ENCODE measurements at places on chromosomes 5 and 9.

GRCh38 chr9:105693435-105694189, 729 bp upstream of the TMEM38B start:
- no peak for DNase-seq

- no peak for DNase-seq
Observed at GRCh38 chr5:33462456-33462855, 21.7 kb downstream of the TARS1 start.

- DNase-seq: no peak
Observed at GRCh38 chr9:13750639-13751038, 471.1 kb upstream of the MPDZ start.

- no peak for DNase-seq
Observed at GRCh38 chr9:131407717-131408195, 13.9 kb downstream of the PRRC2B start.

DNA sequence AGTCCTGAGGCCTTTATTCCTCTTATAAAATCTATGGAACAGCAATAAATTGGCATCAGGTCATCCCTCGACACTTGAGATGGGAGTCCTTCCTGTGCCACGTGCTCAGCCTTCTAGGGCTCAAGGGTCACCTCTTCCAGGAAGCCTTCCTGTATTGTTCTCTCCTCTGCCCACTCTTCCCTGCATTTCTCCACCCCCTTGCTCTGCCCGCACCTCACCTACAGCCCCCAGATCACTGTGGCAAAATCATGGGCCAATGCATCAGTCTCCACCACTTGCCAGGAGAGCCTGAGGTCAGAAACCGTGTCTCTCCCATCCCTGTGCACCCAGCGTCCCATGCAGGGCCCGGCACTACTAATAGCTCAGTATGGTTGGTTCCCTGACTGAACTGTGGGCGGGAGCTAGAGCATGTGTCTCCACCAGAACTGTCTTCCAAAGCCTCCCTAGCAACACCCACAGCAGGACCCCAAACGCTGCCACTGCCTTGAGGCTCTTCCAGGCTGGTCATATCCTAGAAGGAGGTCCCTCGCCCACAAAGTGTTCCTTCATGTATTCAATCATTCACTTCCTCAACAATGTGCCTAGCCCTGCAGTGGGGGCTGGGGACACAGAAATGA, 13.5 kb downstream of the DUSP1 start:
- DNase-seq: no peak

DNA sequence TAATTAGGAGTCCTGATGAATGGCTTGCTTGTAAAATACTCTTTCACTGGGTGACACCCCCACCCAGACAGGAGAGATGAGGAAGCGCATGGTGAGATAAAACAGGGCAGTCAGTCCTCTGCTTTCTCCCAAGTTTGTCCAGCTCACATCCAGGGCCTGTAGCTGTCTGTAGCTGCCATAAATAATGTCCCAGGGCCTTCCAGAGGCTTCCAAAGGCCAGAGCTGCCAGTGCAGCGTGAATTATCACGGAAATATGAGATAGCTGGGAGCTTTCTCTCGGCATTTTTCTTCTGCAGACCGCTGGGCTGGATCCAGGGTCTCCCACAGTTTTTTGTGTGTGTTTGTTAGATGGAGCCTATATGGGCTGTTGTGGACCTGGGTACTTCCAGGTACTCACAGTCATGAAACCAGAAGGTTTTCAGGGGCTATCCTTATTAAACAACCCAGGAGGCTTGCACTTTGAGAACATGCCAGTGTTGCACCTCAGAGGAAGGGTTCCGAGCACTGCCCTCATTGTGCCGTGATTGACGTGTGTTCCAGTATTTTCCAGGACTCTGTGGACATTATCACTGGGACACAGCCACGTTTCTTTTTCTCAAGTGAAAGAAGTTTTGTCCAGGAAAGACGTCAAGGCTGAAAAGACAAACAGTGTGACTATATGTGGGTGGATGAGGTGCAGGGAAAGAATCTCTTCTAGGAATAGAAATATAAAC, 117.5 kb downstream of the FGF1 start:
- DNase-seq: no peak

- no peak for DNase-seq
Observed at GRCh38 chr5:34533582-34534522, 122.3 kb upstream of the RAI14 start.

GRCh38 chr5:165157219-165157618, 1651.8 kb downstream of the MAT2B start:
- no peak for DNase-seq

DNA sequence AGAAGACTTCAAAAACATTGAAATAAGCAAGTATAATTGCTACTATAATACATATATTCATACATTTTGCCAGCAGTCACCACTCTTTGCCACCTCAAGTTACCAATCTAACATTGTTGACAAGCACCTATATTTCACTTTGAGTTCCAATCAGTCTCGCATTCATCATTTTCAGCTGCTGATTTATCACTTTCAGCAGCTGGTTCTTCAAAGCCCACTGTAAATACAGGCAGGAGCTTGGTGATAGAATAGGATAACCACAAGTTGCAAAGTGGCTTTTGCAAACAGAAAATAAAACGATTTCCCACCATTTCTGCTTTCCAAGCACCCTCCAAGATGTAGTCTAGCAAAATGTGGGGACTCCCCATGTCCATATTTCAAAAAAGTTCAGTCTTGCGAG, 114.2 kb upstream of the ITGA1 start:
- DNase-seq: no peak

GRCh38 chr9:38032266-38033110, 36.5 kb downstream of the SHB start:
- DNase-seq: no peak

DNA sequence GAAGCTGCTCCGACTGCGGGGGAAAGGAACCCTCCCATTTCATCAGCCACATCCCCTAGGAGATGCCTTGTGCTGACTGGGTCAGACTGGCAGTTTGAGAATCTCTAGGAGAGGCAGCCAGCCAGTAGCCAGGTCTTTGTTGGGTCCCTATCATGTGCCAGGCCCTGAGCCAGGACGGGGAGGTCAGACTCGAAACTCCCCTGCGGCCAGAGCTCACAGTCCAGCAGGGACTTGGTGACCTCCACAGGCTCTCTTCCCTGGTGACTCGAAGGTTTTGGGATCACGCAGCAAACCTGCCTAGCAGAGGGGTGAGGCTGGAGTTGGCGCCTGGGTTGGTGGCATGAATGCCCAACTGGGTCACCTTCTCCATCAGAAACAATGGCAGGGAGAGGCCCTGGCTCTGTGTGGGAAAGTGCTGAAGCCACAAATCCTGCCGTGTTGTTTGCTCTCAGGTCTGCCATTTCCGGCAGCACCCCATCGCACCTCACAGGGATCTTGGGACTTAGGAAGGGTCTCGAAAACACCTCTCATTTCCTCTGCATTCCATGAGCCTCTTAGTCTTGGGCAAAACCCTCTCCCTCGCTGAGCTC, 14.4 kb upstream of the ORM1 start:
- no peak for DNase-seq

GRCh38 chr5:140246378-140247122, 56.4 kb downstream of the PFDN1 start:
- DNase-seq: no peak

- no peak for DNase-seq
Observed at GRCh38 chr9:14529629-14530028, 163.6 kb downstream of the ZDHHC21 start.

- DNase-seq: peak; percentile 55
Observed at GRCh38 chr9:130500340-130501180, 55.8 kb downstream of the ASS1 start.

- DNase-seq: no peak
Observed at GRCh38 chr9:131734165-131734610, 5.7 kb downstream of the RAPGEF1 start.

- DNase-seq: no peak
Observed at GRCh38 chr9:122127396-122127798, 32.2 kb downstream of the NDUFA8 start.

GRCh38 chr5:1484730-1485578, 38.8 kb downstream of the LPCAT1 start:
- no peak for DNase-seq

DNA sequence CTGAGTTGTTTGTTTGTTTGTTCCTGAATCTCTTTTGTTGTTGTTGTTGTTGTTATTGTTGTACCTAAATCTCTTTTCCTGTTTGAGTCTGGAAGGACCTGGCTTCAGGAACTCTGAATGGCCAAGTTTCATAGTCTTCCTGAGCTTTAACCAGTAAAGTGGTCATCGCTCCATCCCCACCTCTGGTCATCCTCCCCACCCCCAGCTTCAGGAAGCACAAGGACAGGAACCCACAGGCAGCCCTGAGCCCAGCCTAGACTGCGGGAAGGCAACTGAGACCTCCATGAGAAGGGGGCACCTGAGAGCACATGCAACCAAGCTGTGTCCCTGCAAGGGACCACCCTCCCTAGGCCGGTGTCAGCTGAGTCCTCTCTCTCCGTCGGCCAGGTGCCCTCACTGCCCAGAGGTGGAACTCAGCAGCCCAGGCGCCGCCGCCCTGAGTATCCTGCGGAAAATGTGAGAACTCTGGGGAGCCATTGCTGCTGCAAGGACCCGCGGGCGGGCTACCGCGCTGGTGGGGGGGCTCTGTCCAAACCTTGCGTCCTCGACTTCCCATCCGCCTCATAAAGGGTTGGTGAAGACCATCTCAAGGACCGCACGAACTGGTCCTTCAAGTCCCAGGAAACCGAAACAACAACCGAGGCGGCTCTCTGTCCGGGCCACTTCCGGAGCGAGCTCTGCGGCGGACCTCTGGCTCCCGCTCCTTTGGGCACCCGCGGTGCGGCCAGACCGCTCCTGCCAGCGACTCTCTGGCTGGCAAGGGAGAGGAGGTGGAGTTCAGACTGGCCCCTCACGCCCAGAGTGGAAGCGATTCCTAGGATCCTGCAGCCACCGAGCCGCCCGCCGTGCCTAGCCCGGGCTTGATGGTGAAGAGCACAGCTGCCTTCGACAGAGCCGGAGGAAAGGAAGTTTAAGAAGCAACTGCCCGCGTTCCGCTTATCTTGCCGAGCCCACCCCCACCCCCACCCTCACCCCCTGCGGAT, 4.2 kb downstream of the BARX1 start:
- no peak for DNase-seq

- no peak for DNase-seq
Observed at GRCh38 chr5:6781716-6782115, 68.5 kb downstream of the TENT4A start.

DNA sequence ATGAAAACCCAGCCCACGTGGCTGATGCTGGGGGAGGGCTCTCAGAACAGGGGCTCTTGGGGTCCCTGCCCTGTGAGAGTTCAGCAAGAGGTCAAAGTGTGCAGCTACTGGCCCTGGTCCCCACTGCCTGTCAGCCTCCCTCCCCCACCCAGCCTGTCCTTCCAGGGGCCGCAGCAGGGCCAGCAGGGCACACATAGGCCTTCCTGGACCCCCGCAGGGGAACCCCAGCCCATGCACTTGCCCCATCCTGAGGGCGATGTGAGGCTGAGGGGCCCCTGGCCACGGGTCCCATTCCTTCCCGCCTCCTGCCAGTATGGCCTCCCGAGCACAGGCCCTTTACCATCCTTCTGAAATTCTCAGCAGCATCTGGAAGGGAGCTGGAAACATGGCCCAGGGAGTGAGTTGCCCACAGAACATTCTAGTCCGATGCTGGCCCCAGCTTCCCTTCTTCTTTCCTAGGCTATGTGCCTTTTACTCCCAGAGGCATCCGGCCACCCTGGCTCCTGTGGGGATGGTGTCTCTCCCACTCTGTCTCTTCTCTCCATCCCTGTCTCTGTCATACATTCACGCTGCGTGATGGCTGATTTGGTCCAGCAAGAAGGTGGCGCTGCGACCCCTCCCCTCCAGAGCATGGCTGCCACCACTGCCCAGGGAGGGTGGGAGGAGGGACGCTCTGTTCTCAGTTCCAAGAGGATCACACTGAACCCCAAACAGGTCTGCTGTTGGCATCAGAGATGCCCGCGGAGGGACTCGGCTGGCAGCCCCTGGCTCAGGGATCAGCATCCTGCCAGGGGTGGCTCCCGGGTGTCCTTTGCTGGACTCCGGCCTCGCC, 19.6 kb downstream of the MRPL36 start:
- DNase-seq: no peak

GRCh38 chr9:89484475-89485404, 13.2 kb downstream of the SEMA4D start:
- no peak for DNase-seq

DNA sequence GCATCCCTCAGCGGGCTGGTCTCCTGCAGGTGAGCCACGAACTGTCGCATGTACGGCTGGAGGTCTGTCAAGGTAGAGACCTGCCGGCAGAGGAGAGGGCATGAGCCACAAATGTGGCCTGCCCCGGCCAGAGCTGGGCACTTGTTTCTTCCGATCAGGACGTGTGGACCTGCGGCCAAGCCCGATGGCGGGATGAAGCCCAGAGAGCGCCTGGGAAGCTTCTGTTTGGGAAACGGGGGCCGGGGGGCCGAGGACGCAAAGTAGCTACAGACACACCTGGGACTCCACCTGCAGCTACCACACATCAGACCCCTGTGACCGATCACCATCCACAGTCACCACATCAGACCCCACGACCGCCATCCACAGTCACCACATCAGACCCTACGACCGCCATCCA, 22.7 kb downstream of the TERT start:
- DNase-seq: no peak

GRCh38 chr9:89431930-89432725, 65.8 kb downstream of the SEMA4D start:
- DNase-seq: no peak

DNA sequence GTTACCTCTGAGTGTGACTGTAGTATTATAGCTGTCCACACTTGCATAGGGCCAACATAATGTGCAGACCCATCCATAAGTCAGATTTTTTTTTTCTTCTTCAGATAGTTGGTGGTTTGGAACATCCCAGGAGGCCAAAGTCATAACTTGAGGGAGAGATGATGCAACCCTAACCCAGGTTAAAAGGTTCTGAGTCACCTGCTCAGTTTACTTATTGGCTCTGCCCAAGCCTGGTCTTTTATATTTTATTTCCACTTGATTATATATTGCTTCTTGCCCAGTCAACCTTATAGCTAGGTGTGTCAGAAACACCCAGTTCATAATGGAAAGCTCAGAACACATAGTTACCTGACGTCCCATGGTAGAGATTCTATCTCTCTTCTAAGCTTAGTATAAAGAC, 113.1 kb upstream of the PCSK1 start:
- DNase-seq: no peak

GRCh38 chr9:94805051-94805489, 78.6 kb downstream of the AOPEP start:
- no peak for DNase-seq

GRCh38 chr5:112917453-112917995, 4.5 kb downstream of the REEP5 start:
- peak; percentile 37 for DNase-seq

DNA sequence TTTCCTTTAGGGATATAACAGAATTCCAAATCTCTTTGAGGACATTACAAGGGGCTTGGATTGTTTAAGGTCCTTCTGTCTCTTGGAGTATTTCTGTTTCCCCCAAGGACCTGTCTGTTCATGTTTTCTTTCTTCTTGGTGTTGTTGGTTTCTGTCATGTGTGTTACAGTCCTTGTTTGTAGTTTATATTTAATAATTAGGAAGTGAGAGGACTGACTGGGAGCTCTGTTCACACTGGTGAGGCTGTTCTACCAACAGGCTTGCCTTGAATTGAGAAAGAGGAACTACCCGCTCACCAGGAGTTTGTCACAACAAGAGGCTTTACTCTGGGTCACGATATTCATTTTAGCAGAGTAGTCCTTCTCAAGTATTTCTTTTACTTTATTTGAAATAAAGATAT, 119.2 kb upstream of the SV2C start:
- no peak for DNase-seq
